ENCODE measurements at places on chromosomes 5 and 9. TPM values are rescaled to one million over a fixed set of nuclear protein-coding genes. Genes with fewer than 3 reads are reported as not detected.

DNA sequence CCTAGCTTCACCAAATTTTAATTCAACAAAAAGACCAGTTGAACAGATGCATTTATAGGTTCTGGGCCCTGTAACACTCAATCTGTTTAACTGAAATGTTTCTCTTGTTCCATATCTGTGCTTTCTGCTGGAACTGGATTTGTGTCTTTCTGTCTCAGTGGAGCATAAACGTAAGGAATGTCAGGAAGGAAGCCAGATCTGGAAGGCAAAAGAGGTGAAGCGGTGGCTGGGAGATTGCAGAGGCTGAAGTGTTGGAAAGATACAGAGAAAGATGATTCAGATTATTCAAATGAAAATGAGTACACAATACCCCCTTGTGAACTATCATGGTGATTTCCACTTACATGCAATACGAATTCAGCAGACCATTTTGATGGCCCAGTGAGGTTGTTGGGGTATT lies 406.8 kb downstream of the BRINP1 start:
- H3K27me3 ChIP-seq, result no peaks in the 10 kb centered on the region
- no peak for DNase-seq
- H3K36me3 ChIP-seq, result no peaks in the 10 kb centered on the region
- no peak overlapping the region for H3K4me3 ChIP-seq
- no peak overlapping the region for H3K27ac ChIP-seq

DNA sequence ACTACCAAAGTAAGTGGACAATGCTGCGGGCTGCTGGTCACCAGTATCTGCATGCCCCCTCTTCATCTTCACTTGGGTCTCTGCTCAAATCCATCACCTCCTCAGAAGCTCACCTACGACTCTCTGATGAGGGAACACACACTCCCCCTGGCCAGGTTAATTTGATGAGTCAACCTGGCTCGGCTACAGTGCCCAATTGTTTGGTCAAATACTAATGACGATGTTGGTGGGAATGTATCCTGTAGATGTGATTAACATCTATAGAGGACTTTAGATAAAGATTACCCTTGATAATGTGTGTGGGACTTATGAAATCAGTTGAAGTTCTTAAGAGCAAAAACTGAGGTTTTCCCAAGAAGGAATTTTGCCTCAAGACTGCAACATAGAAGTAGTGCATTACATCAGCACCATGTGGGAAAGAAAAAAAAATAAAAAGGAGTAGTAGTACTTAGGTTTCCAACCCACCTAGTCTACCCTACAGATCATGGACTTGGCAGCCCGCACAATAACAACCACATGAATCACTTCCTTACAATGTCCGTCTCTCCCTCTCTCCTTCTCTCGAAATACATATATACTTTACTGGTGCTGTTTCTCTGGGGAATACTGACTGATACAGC lies 467.3 kb downstream of the DNAH5 start:
- H3K27me3 ChIP-seq, result no peaks in the 10 kb centered on the region
- no peaks in the 10 kb centered on the region for H3K4me1 ChIP-seq
- H3K27ac ChIP-seq, result no peak overlapping the region
- H3K4me3 ChIP-seq, result no peak overlapping the region

OTULIN gene
- 72.9 TPM for total RNA-seq

SLC4A9 gene
- total RNA-seq, result 0.07 TPM

Data from activated T-cell treated with anti-CD3 and anti-CD28 coated beads, Interleukin-2, amount 50 U/mL, for 72 hours (primary cell).